ENCODE measurements at places on chromosomes 16 and 17. TPM values are rescaled to one million over a fixed set of nuclear protein-coding genes. Genes with fewer than 3 reads are reported as not detected.

GRCh38 chr16:28974007-28974436, 556 bp upstream of the SPNS1 start:
- DNase-seq = no peak

DNA sequence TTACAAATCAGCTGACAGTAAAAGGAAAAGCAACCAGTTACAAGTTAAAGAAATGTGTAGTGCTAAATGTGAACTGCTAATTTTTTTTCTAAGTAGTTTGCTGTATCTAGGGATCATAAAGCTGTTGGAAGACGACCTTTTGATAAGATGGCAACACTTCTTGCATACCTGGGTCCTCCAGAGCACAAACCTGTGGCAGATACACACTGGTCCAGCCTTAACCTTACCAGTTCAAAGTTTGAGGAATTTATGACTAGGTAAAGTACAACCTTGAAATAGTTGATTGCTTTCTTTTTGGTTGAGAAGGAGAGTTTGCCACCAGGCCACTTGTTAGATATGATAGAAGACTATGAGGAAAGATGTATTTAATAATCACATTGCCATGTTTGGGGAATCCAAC, 35.4 kb downstream of the OMG start:
- no peak for DNase-seq

GRCh38 chr16:46743232-46743719, 4.9 kb downstream of the MYLK3 start:
- no peak for DNase-seq

DNA sequence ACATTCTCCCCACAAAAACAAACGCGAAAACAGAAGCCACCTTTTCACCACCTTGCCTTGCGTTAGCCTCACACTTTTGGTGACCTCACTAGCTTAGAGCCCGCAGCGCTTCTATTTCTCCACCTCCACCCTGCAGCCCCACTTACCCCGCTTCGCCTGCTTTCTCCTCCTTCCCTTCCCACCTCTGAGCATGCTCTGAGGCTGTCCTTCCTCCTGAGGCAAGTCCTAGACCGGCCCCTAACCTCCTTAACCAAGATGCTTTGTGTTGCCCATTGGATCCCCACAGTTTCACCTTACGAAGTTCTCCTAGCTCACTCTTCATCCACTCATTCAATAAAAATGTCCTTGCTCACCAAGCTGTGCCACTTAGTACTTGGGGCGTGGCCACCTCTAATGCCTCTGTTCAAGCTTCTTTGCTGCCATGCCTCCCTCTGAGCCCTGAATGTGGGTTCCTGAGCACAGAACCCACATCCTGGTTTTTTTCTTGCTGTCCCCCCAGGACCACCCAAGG, 1.3 kb downstream of the GNGT2 start:
- DNase-seq = no peak

GRCh38 chr17:8420041-8420934, 15.4 kb upstream of the NDEL1 start:
- DNase-seq = no peak

EMP2 gene
- 11.9 TPM for total RNA-seq

- DNase-seq = no peak
These were observed 200.2 kb downstream of the CCDC182 start for GRCh38 chr17:57544834-57545463.

WFIKKN2 gene
- total RNA-seq = not detected

Data from chondrocyte (in vitro differentiated cells).